Stromal cell of bone marrow (primary cell): ENCODE measurements at places on chromosomes 6 and 20.

- DNase-seq, result no peak
Observed at GRCh38 chr6:116922853-116923548, 46.0 kb downstream of the RFX6 start.

- DNase-seq, result peak; percentile 45
Observed at GRCh38 chr20:58692579-58693225, at the start of gene NPEPL1. Gene NPEPL1, plus strand, starts transcription at chr20:58692800. Its CDS starts 101 bp downstream, at chr20:58692901.

DNA sequence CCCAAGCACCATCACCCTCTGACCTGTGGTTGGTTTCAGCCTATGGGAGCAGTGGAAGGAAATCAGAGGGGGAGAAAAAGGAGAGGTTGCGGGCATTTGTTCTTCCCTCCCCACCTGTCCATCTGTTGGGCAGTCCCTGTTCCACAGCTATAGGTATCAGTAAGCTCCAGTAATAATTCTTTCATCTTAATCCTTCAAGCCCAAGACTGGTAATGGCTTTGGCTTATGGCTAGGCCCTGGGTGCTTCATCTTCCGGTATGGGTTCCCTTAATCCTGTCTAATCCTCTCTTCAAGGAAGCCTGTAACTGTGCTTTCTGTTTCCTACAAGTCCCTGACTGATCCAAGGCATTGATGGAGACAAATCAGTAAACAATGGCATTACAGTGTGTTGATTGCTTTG is 42.2 kb upstream of the STK35 start:
- DNase-seq, result no peak

DNA sequence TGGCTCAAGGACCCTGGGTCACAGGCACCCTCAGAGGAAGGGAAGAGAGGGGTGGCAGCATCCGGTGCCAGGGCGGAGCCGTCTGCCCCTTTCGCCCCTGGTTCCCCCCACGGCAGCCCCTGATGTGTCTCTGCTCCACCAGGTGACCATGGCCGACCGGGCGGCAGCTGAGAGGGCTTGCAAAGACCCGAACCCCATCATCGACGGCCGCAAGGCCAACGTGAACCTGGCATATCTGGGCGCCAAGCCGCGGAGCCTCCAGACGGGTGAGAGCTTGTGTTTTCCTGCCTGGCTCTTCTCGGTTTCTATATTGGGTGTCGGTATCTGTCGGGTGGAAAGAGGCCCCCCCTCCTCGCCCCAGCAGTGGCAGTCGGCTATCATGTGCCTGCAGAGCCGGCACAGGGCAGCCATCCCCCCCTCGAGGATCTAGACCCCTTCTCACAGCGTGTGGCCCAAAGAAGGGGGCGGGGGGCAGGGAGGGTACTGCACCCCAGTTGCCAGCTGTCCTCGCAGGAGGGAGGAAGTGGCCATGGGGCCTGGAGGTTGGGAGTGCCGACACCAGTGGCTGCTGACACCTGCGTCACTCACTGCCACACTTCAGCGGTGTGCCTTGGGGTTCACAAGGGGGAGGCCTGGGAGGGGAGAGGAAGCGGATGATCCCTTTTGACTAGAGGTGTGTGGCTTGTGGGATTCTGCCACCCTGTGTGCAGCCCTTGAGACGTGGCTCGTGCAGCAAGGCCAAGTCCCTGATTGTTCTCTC is 1.5 kb downstream of the RBM38 start:
- DNase-seq, result no peak

DNA sequence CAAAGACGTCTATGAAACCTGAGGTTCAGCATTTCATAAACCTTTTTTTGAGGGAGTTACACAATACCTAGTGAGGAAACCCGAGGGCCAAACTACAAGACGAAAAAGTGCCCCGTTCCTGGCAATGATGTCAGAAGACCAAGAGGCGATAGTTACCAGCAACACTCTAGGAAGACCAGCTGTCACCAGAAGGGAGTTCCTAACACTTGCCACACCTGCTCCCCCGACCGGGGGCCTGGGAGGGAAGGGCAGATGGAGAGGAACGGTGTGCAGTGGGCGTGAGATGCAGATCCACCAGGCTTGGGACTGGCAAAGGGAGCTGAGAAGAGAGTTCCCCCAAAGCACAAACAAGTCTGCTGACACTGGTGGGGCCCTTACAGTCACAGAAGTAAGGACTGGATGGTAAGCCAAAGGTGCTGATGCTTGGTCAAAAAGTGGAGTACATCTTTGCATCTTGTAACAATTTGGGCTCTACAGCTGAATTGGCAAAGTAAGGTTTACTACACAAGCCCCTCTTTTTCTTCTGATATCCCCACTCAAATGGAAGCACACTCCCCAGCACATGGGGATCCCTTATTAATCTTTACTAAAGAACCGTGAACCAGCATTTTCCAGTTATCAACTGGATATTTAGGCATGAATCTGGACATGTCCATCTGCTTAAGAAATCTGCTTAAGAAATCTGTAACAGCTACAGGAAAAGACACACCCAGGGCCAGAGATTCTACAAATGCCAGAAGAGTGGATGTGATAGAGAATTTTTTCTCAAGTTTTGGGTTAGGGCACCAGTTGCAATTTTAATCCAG is 38.5 kb downstream of the PANK2 start:
- no peak for DNase-seq

- DNase-seq, result no peak
Observed at GRCh38 chr6:95288251-95288650, 289.1 kb upstream of the MANEA start.

DNA sequence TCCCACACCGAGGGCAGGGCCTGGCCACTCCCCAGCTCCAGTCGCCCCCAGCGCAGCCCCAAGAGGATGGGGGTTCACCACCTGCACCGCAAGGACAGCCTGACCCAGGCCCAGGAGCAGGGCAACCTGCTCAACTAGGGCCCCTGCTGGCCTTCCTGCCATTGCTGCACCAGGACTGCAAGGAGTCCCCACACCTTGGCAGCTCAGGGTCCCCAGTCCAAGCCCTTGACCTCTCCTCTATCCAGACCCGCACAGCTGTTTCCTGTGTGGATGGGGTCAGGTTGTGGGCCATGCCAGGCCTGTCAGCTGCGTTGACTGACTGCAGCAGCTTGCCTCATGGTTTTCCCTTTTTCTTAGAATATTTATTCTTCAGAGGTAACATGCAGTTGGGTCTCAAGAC is 4.4 kb downstream of the LRRC73 start:
- no peak for DNase-seq

GRCh38 chr6:150053450-150053849 is 15.5 kb downstream of the ULBP3 start:
- no peak for DNase-seq

- DNase-seq, result no peak
Observed at GRCh38 chr6:132021552-132022375, 70.6 kb upstream of the CCN2 start.

GRCh38 chr6:30071858-30072257 is 3.7 kb downstream of the RNF39 start:
- no peak for DNase-seq

DNA sequence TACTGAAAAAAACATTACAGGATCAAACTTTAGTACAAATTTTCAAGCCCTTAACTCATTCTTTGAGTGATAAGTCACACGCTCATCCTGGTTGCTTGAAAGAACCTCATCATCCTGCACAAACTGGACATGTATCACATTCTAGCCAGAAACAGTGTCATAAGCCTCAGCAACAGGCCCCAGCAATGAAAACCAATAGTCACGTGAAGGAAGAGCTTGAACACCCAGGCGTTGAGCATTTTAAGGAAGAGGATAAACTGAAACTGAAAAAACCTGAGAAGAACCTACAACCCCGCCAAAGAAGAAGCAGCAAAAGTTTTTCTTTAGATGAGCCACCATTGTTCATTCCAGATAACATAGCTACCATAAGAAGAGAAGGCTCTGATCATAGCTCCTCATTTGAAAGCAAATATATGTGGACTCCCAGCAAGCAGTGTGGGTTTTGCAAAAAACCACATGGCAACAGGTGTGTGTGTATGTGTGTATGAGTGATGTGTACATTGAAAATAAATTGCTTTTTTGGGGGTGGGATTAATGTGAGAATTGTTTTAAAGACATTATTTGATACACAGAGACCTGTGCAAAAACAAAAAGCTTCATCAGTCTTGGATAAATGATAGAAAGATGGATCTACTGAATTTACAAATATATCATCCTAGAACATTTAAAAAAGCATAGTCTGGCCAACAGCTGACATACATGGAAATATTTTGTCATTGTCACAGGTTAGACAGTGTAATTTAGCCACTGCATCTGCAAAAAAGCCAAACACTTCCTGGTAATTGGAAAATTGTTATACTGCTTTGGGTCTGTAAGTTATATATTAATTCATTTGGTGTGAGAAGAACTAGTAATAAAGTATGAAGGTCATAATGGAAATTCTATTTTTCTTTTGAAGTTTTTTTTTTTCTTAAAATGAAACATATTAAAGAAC is 50.1 kb downstream of the PHF3 start:
- DNase-seq, result no peak

GRCh38 chr20:611047-611842 is 1.1 kb upstream of the TCF15 start:
- no peak for DNase-seq

GRCh38 chr6:42841844-42842584 is 37.4 kb upstream of the RPL7L1 start:
- no peak for DNase-seq

DNA sequence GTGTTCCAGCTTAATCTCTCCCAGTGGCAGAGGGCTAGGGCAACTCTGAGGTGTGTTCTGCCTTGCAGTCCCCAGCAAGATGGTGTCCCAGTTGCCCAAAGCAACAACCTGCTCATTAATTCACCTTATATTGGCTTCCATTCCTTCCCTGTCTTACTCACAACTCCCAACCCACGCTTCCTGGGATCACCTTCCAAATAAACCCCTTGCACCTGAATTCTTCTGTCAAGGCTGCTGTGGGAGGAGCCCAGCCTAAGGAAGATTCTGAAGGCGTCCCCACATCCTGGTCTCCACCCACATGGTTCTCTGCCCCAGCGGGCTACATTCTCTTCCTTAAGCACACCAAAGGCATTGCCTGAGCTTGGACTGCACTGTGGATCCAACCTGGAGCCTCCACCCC is 116.6 kb upstream of the MAFB start:
- DNase-seq, result no peak

DNA sequence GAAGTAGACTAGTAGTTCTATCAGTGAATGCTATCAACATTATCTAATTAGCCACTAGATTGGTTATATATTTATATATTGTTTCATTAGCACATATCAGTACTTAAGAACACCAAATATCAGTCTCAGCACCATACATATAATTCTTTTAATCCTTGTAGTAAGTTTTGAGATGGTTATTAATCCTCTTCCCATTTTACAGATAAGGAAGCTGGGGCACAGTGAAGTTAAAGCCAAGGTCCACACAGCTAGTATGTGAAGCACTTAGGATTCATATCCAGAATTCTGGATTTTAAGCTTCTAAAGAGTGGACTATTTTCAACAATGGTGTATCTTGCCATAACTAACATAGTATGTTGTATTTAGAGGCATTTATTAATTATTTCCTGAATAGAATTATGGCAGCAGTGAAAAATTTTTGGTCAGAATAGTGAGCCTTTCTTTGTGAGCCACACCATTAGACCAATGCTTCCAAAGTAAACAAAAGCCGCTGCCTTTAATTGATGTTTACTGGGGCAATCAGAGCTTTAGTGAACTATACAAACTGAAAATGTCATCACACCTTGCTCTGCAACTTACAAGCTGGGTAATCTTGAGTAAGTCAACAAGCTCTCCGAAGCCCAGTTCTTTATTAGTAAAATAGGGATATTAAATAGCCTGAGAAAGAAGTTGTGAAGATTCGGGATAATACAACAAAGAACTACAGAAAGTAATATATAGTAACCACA is 41.9 kb upstream of the HBS1L start:
- DNase-seq, result no peak

- no peak for DNase-seq
Observed at GRCh38 chr6:16274885-16275589, 36.6 kb downstream of the GMPR start.

GRCh38 chr6:123940551-123940950 is 136.9 kb downstream of the NKAIN2 start:
- DNase-seq, result no peak

DNA sequence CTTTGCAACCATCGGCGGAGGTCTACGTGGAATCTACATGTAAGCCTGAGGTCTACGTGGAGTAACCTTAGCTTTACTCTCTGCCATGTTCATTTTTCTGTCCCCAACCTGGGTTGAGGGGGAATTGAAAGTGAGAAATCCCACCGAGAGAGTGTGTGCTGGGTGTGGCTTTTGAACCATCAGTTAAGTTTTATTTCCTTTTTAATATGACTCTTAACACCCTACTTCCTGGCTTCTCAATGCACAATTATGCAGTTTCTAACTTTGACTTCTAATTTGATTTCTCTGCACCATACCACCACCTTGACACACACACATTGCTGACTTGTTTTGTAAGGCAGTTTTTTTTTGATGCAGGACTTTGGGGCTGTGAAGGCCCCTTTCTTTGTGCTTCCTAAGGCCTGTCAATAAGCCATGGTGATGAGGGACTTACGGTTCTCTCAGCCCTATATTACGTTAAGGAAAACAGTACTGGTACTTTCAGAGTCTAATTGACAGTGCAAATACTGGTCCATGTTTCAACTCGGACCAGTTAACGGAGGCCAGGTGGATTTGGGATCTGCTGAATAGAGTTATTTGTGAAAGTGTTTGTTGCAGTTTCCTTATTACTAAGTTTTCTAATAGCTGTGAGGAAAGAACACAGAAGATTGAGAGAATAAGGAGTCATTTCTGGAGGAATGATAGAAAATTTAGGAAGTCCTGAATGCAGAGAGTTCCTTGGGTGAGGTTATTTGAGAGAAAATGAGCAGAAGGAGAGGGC is 206.5 kb downstream of the JARID2 start:
- DNase-seq, result no peak

- DNase-seq, result no peak
Observed at GRCh38 chr6:137430954-137431353, 63.2 kb downstream of the OLIG3 start.

DNA sequence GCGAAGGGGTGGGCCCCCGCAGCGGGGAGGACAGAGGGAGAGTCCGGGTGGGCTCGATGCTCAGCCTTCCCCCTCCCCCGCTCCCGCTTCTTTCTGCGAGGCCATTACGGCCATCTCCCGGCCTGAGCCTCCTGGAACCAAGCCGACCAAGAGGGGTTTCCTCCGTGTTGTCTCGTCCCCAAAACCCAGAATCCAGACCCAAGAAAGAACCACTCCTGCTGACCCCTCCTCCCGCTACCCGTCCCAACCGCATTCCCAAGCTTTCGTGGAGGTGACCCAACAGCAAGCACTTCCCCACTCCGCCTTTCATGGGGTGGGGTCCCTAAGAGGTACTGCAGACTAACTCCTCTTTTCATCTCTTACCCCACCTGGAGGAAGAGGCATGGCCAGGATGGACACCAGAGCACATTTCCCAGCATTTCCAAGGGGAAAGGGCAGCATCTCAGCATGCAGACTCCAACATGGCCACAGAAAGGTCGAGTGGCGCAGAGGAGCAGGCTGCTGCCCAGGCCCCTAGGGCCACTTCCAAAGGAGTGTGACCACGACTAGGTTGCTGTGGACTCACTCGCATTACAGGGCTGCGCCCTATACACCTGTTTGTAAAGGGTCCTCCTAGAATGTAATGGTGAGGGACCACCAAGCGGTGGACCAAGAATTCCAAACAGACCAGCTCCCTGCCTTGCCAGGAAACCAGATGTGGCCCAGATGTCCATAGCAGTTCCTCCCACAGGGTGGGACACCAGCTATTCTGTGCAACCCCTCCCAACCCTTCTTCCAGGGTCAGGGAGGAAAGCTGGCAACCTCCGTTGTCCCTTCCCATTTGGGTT is 53.4 kb downstream of the MRPL14 start:
- no peak for DNase-seq
